ENCODE measurements at places on chromosomes 3 and 15. TPM values are rescaled to one million over a fixed set of nuclear protein-coding genes. Genes with fewer than 3 reads are reported as not detected.

- no peak for DNase-seq
Measured at GRCh38 chr3:149332227-149332765, 1.1 kb downstream of the TM4SF18 start.

DNA sequence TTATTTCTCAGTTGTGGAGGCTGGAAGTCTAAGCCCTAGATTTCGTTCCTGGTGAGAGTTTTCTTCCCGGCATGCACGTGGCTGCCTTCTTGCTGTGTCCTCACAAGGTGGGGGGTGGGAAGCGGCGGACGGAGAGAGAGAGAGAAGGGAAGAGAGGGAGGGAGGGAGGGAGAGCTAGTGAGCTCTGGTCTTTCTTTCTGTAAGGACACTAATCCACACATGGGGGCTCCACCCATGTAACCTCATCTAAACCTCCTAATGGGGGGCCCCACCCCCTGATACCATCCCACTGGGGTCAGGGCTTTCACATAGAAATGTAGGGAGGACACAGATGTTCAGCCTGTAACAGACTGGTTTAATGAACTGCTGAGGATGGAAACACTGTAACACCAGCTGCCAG is 7.3 kb downstream of the FBLN2 start:
- no peak for DNase-seq

SYNPR gene
- 0.09 TPM for total RNA-seq

DNA sequence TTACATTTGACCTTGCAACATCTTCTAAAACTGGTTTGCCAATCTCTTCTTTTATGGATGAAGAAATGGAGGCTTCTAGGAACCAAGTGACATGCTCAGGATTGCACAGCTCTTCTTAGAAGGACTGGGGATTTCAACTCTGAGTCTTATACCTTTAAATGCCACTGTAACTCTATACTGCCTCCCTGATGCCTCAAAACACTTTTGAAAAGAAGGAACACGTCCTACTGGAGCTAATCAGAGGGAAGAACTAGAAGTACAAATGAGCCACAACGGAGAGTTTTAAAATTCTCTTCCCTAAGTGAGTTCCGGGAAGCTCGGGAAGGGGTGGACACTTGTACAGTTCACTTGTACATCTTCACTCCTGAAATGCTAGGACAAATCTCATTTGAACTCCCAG is 949 bp upstream of the MITF start:
- no peak for DNase-seq

DNA sequence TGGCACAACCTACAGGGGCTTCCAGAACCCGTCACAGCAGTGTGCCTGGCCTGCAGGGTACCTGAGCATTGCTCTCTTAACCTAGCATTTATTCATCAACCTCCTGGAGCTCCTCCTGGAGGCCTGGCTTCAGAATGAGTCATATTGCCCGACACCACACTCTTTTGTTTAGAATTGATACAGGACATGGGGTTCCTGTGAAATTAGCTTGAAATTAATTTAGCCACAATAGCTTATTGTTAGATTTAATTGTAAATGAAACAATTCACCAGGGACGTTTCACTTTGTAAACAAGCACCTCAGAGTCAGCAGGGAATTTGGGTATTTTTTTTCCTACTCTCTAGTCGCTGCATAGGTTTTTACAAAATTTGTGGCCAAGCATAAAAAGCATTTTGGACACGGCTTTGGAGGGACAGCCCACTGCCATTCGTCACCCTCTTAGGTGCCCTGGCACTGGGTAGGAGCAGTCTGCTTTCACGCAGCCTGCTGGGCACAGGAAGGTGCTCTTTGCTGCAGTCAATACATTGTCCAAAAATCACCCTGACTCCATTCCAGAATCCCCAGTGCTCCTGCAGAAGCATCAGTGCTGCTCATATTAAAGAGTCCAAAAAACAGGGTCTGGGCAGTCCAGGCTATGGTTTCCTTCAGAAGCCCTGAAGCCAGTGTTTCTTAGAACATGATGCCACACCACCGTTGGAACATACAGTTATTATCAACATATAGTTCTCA is 60.8 kb upstream of the MEF2A start:
- no peak for DNase-seq

GRCh38 chr15:33119865-33120264 is 74.6 kb downstream of the FMN1 start:
- no peak for DNase-seq

GPR171 gene
- total RNA-seq = 20.6 TPM

CHRFAM7A gene
- total RNA-seq = 0.38 TPM

- DNase-seq = no peak
Measured at GRCh38 chr15:65223996-65224395, 12.7 kb upstream of the CILP start.
